Skin of body (tissue), 3 donors: ENCODE measurements at places on chromosomes 4 and X.

DNA sequence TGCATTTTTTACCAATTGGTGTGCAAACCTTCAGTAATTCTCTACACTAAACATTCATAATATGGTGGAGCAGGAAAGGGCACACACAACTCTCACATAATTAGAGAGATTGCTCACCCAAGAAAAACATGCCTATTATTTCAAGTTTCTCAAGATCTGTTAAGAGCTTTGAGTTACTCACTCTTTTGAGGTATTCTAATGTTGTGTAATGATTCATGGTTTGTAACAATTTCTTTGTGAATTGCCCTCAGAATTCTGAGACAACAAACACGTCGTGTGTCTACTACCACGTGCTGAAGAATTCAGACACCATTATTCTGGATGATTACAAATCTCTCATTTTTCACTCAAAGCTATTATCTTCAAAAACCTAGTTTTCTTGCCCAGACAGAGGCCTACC lies 82.8 kb downstream of the PDGFC start:
- no peak for DNase-seq

GRCh38 chr4:27010334-27010940 lies 149.8 kb downstream of the STIM2 start:
- DNase-seq: peak; percentile 38

GRCh38 chr4:4781936-4782707 lies 77.3 kb upstream of the MSX1 start:
- peak; percentile 78 for DNase-seq

GRCh38 chr4:137510557-137511265 lies 21.6 kb downstream of the PCDH18 start:
- DNase-seq: peak; percentile 81

- no peak for DNase-seq
These were observed 495.6 kb downstream of the BCOR start for GRCh38 chrX:39602195-39602594.

GRCh38 chr4:81789741-81790399 lies 318.2 kb upstream of the RASGEF1B start:
- no peak for DNase-seq

DNA sequence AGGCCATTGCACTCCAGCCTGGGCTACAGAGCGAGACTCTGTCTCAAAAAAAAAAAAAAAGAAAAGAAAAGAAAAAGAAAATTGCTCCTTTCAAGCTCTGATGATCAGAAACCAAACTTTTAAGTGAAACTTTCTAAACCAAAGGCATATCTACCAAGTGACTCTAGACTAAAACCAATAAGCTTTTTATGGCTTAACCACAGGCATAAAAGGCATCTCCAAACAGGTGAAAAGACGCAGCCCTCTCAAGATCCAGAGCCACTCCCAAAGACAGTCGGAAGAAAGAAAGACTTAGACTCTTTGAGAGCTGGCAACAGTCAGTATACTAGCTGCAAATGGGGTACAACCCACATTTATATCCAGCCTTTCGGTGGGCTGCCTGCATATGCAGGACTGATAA lies 117.1 kb upstream of the AP1S2 start:
- no peak for DNase-seq

DNA sequence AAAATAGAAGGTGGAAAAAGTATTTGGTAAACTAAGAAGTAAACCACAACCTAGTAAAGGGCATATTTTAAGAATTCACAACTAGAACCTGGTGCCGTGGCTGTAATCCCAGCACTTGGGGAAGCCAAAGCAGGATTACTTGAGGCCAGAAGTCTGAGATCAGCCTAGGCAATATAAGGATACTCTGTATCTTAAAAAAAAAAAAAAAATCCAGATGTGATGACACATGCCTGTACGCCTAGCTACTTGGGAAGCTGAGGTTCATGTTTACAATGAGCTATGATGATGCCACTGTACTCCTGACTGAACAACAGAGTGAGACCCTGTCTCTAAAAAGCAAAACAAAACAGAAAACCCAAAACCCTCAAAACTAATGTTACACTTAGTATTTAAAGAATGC lies 294.9 kb upstream of the ZCCHC13 start:
- DNase-seq: no peak

- no peak for DNase-seq
These were observed 107.4 kb downstream of the BCOR start for GRCh38 chrX:39990388-39990787.

- DNase-seq: no peak
These were observed 2.0 kb upstream of the METAP1 start for GRCh38 chr4:98993419-98994071.

DNA sequence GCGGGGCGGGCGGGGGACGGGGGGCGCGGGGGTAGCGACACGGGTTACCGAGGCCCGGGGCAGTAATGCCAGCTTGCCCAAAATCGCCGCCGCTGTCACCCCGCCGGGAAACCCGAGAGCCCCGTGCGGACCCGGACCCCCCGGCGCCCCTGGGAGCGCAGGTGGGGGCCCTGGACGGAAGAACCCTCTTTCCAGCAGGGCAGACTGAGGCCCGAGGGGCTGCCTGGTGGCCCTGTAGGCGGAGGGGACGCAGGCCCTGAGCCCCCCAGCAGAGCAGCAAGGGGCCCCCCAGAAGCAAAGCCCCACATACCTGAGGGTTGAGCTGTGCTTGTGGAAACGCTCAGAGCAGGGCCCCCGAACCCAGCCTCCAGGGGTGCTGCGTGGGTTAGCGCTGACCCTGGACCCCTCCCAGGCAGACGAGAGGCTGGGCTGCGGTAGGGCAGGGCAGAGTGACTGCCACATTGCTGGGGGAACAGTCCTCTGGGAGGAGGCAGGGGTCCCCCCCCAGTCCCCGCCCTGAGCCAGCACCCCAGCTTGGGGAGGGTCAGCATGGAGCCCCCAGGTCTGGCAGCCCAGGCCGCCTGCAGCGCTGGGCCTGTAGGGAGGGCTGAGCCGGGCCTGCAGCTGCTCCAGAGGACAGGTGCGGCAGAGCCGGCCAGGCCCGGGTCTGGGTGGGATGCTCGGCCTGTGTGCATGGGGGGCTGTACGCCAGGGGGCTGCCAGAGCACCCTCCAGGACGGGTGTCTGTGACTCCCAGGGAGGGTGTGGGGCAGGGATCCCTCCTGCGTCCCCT lies 646 bp downstream of the DOK7 start:
- no peak for DNase-seq

DNA sequence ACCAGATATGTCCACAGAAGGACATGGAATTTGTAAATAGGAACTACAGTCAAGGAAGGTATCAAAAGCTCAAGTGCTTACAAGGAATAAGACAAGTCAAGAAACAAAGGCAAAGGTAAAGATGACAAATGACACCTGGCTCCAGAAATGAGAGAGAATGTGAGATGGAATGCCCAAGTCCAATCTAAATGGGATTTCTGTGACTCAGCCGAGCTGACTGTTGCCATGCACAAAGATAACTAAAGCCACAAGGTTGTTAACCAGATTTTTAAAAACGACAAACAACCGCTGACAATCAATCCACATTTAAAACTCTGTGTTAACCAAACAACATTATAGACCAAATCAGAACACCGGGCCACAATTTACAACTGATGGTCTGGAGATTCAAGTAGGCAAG lies 1.1 kb downstream of the NFXL1 start:
- DNase-seq: no peak

DNA sequence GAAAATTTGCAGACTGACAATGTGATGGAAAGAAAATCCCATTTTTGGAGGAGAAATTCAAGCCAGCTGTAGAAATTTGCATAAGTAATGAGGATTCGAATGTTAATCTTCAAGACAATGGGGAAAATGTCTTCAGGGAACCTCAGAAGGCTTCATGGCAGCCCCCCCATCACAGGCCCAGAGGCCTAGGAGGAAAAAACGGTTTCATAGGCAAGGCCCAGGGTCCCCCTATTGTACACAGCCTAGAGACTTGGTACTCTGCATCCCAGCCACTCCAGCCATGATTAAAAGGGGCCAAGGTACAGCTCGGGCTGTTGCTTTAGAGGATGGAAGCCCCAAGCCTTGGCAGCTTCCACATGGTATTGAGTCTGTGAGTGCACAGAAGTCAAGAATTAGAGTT lies 303.6 kb upstream of the PCDH7 start:
- DNase-seq: no peak

DNA sequence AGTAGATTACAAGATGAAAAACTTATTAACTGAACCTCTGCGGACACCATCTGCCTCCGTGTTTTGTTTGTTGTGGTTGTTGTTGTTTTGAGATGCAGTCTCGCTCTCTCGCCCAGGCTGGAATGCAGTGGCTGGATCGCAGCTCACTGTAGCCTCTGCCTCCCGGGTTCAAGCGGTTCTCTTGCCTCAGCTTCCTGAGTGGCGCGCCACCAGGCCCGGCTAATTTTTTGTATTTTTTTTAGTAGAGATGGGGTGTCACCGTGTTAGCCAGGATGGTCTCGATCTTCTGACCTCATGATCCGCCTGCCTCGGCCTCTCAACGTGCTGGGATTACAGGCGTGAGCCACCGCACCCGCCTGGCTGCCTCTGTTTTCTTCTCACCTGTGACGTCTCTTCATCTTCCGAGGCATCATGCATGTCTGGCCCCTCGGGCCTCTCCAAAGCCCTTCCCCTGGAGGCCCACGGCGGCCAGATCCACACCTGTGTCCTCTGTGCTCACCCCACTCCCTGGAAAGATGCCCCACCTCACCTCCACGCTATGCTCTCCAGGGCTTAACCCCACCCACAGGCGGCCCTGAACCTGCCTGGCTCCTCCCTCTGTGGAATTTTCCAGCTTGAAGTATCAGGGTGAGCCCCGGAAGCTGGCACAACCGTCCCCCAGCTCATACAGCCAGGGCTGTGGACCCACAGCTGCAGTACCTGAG lies 77.0 kb upstream of the MXD4 start:
- DNase-seq: no peak
